ENCODE measurements at places on chromosomes 3 and 15.
A peak's percentile ranks its signal among the peaks of the same experiment; 100 is the strongest.

DNA sequence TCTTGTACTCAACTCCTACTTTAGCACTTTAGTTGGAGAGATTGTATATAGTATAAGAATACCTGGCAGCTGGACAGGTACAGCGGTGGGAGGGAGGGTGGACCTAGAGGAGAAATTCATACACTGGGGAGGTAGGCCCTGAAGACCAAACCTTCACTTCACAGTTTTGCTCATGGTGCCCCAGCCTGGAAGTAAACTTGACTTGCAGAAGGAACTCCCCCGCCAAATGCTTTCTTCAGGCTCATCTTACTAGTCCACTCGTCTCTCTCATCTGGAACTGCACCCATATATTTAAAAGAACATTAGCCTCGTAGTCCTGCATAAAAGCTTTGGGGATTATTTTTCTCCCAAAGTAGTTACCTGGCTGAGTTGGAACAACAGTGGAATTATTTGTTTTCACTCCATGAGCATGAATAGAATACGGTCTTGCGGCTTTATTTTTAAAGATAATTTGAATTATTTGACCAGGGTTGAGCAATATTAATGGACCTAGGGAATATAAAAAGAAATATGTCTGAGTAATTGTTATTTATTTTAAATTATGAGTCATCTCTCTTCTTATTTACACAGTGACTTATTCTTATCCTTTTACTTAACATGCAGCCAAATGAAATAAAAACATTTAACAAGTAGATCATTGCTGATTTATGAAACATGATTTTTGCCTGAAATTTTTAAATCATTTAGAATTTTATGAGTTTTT is 25.5 kb upstream of the CP start:
- H3K27ac ChIP-seq = no peak overlapping the region
- H3K4me3 ChIP-seq = no peak overlapping the region
- no peaks in the 10 kb centered on the region for H3K27me3 ChIP-seq
- H3K4me1 ChIP-seq = no peaks in the 10 kb centered on the region
- H3K36me3 ChIP-seq = no peaks in the 10 kb centered on the region

DNA sequence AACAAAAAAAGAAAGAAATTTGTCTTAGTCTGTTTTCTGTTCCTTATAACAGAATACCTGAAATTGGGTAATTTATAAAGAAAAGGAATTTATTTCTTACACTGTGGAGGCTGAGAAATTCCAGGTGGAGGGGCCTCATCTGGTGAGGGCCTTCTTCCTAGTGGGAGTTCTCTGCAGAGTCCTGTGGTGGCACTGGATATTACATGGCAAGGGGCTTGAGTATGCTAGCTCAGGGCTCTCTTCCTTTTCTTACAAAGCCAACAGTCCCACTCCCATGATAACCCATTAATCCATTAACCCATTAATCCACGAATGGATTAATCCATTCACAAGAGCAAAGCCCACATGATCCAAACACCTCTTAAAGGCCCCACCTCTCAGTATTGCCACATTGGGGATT is 2.9 kb upstream of the SATB1 start:
- H3K4me3 ChIP-seq = no peak overlapping the region
- DNase-seq = no peak
- no peaks in the 10 kb centered on the region for H3K36me3 ChIP-seq
- H3K4me1 ChIP-seq = peaks cover 2% of the 10 kb centered on the region

GRCh38 chr3:66532160-66532587 is 31.4 kb upstream of the LRIG1 start:
- H3K36me3 ChIP-seq = no peaks in the 10 kb centered on the region
- DNase-seq = no peak
- H3K27ac ChIP-seq = no peak overlapping the region

GRCh38 chr15:61528581-61528910 is 299.4 kb upstream of the RORA start:
- no peak overlapping the region for H3K27ac ChIP-seq
- no peaks in the 10 kb centered on the region for H3K4me1 ChIP-seq
- DNase-seq = peak; percentile 52
- H3K4me3 ChIP-seq = no peak overlapping the region
- no peaks in the 10 kb centered on the region for H3K27me3 ChIP-seq

GRCh38 chr3:188119846-188120245 is 34.1 kb upstream of the LPP start:
- H3K4me1 ChIP-seq = no peaks in the 10 kb centered on the region
- no peak overlapping the region for H3K4me3 ChIP-seq
- DNase-seq = no peak
- no peaks in the 10 kb centered on the region for H3K27me3 ChIP-seq
- H3K27ac ChIP-seq = no peak overlapping the region

GRCh38 chr3:197680955-197681521 is 55.7 kb downstream of the RUBCN start:
- DNase-seq = no peak
- no peak overlapping the region for H3K4me3 ChIP-seq
- no peaks in the 10 kb centered on the region for H3K4me1 ChIP-seq
- H3K27ac ChIP-seq = no peak overlapping the region
- peaks cover 33% of the 10 kb centered on the region for H3K36me3 ChIP-seq

GRCh38 chr15:79045041-79045440 is 45.5 kb downstream of the RASGRF1 start:
- H3K27ac ChIP-seq = no peak overlapping the region
- DNase-seq = no peak
- H3K36me3 ChIP-seq = no peaks in the 10 kb centered on the region
- H3K4me3 ChIP-seq = no peak overlapping the region

Measured in kidney (tissue), 22 donors.